C1 segment of cervical spinal cord (tissue), 14 donors: ENCODE measurements at places on chromosomes 3 and 15.

DNA sequence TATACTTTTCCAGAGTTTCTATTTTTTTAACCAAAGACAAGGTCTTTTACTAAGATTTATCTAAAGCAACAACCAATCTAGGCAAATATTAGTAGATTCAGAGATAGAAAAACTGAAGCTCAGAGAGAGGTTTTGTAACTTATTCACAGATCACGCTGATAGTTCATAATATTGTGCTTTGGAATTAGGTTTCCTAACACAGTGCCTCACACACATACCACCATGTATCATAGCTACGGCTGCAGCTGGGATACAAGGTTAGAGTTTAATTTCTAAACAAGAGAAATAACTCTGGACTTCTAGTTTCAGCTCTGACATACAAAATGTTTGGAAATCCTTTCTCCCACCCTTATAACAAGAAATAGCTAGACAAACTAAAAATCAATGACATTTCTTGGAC lies 565.7 kb downstream of the PYDC2 start:
- no peak for DNase-seq

DNA sequence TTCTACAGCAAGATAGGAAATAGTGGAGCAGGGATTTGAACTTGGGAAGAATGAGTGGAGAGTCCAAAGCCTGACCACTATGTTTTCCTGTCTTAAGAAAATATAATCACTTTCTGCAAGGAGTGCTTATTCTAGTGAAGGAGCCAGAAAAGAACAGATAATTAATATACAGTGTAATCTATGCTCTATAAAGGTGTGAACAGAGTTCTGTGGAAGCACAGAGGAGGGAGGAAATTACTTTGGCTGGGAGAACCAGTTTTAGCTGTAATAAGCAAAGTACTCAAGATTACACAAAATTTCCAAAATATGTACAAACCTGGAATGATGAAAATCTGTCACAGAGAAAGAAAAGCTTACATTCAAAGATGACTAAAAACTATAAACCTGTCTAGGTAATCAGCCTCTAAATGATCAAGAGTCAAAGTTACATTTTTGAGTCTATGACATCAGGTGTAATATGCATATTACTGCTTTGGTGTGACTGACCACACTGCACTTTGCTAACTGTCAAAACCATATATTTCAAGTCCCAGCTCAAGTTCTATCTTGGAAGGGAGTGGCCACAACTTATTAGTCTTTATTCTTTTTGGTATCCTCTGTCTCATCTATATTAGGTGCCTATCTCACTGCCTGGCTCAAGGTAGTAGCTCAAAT lies 40.7 kb upstream of the MB21D2 start:
- DNase-seq = no peak

GRCh38 chr3:156509189-156510174 lies 45.4 kb downstream of the SSR3 start:
- no peak for DNase-seq

- no peak for DNase-seq
Observed at GRCh38 chr3:105359098-105359762, 7.5 kb upstream of the ALCAM start.

- no peak for DNase-seq
Observed at GRCh38 chr3:150104564-150104963, 133.9 kb upstream of the PFN2 start.

DNA sequence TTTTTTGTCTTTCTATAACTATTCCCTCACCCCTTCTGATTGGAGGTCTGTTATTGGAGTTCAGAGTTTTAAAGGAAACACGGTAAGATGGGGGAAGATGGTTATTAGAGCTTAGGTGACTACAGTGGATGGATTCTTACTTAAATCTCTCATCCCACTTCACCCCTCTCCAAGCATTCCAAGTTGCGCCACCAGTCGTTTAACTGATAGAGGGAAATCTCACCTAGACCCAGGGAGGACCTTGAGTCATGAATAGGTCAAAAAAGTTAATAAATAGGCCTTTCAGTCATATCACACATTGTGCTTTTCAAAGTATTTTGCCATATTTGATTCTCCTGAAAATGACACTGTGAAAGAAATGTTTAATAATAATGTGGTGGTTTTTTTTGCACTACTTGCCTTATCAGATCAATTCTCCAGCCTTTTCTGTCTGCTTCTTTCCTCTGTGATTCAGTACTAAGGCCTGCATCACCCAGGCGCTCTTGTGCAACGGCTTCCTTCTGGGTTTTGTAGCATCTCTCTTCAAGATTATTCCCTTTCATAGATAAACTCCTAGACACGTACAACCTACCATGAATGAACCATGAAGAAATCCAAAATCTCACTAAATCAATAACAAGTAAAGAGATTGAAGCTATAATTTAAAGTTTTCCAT lies 100.4 kb upstream of the TGFBR2 start:
- DNase-seq = no peak

GRCh38 chr3:37964716-37965115 lies 25.9 kb upstream of the VILL start:
- DNase-seq = no peak

GRCh38 chr3:120526011-120526870 lies 69.9 kb upstream of the NDUFB4 start:
- no peak for DNase-seq

GRCh38 chr3:131704098-131704497 lies 201.3 kb upstream of the MRPL3 start:
- DNase-seq = no peak

GRCh38 chr3:181265750-181266333 lies 276.3 kb upstream of the DNAJC19 start:
- DNase-seq = peak; percentile 1

GRCh38 chr3:44077267-44077666 lies 164.4 kb upstream of the TOPAZ1 start:
- no peak for DNase-seq

DNA sequence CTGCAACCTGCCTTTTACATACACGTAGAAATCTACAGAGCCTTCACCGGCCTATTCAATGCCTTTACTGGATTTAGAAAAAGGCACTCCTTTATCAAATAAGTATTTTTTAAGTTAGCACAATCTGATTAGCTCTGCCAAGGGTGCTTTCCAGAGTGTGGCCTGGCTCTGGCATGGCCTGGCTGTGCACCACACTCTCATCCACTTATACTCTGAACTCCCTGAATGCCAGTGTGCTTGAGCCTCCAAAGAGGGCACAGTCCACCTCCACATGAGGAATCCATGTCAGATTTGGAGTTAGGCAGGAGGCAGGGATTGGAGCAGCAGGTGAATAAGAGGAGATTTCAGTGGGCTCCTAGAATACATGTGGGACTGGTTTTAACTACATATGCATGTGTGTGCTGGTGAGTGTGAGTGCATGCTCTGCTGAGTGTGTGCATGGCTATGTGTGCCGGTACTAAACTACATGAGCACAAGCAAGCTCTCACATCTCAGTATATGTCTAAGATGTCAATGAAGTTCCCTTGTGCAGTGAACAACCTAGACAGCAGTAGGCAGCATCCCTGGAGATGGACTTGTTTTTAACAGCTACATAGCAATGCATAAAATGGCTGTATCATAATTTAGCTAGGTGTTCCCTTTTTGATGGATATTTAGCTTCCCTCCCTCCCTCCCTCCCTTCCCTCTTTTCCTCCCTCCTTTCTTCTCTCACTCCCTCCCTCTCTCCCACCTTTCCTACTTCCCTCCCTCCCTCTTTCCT lies 17.8 kb upstream of the ZFAND6 start:
- no peak for DNase-seq

DNA sequence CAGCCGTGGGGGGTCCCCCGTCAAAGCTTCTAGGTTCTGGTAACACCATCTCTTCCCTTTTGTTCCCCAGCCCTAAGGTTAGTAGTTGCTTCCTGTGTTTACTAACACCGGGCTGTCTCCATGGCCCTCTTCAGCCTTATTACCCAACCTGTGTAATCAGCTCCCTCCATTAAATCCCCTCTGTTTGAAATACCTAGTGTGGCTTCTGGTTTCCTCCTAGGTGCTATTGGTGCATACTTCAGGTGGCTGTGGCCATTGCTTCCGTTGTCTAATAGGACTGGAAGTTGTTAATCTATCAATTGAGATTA lies 35.3 kb downstream of the MOBP start:
- DNase-seq = no peak

GRCh38 chr15:89198934-89199333 lies 22.4 kb downstream of the RLBP1 start:
- peak; percentile 40 for DNase-seq

- DNase-seq = no peak
Observed at GRCh38 chr15:38692789-38693062, 128.1 kb upstream of the RASGRP1 start.

GRCh38 chr3:8911781-8912180 lies 51.5 kb downstream of the RAD18 start:
- no peak for DNase-seq

DNA sequence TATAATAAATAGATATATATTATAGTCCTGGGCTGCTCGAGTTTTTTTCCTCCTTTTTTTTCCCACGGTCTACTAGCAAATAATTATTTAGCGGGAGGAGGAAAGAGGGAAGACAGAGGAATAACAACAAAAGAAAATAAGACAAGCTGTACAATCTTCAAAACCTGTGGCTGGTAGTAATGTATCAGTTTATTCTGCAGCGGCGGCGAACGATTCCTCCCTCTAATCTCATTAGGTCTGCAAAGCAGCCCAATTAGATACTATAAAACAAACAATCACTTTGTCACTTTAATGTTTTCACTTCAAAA lies 390 bp upstream of the TLE3 start:
- DNase-seq = no peak

GRCh38 chr3:100647171-100647570 lies 37.8 kb downstream of the ADGRG7 start:
- no peak for DNase-seq

GRCh38 chr3:49787182-49787464 lies 781 bp upstream of the IP6K1 start:
- DNase-seq = no peak

- DNase-seq = no peak
Observed at GRCh38 chr3:131485119-131485518, 17.7 kb downstream of the MRPL3 start.

DNA sequence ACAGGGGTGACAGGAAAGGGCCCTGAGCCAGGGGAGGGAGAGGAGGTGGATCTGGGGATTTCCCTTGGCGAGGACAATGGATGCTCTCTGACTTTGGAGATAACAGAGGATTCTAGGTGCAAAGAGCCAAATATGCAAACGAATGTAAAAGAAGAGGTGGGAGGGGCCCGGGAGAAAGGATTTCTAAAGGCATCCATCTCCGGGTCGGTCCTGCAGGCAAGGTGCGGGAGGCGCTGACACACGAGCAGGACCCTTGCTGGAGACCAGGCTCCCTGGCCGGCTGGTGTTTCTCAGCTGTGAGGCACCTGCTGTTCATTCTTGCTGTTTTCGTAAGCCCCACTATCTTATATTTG lies 115.2 kb upstream of the TLE3 start:
- DNase-seq = no peak

GRCh38 chr15:56797720-56798275 lies 64.5 kb upstream of the ZNF280D start:
- no peak for DNase-seq

- no peak for DNase-seq
Observed at GRCh38 chr3:15276028-15276724, 56.2 kb downstream of the SH3BP5 start.

GRCh38 chr3:168030577-168030976 lies 65.1 kb downstream of the GOLIM4 start:
- DNase-seq = no peak

GRCh38 chr15:99955532-99955931 lies 222.3 kb upstream of the LYSMD4 start:
- DNase-seq = no peak

DNA sequence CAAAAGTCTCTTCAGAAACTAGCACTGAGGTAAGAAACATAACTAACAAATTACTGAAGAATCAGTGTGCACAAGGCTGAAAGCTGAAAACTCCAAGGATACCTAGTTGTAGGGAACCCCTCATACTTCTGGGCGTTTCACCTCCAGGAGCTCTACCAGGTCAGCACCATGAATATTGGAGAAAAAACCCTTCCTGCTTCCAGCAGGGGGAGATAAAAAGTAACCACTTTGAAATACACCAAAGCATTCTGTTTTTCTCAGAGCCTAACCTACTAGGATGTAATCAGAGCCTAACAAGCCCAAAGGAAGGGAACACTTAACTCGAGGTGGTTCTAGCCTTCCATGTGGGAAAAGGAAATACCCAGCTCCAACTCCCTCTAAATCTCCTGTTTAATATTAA lies 175.8 kb upstream of the MME start:
- no peak for DNase-seq

DNA sequence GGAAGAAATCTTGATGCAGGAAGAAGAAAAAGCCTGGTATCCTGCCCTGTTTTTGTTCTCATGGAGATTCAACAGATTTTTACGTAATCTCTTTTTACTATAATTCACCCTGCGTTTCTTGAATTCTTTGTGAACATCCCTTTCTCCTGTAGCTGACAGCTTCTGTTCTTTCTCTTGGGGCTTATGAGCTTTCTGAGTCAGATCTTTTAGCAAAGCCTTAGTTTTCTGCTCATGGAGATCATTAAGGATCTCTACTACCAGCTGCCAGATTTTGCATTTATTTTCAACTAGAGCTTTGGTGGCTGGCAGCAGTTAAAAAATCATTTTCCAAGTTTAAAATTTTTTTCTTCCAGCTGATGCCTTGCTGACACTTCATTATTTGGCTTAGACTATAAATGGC lies 51.6 kb downstream of the MOBP start:
- no peak for DNase-seq

DNA sequence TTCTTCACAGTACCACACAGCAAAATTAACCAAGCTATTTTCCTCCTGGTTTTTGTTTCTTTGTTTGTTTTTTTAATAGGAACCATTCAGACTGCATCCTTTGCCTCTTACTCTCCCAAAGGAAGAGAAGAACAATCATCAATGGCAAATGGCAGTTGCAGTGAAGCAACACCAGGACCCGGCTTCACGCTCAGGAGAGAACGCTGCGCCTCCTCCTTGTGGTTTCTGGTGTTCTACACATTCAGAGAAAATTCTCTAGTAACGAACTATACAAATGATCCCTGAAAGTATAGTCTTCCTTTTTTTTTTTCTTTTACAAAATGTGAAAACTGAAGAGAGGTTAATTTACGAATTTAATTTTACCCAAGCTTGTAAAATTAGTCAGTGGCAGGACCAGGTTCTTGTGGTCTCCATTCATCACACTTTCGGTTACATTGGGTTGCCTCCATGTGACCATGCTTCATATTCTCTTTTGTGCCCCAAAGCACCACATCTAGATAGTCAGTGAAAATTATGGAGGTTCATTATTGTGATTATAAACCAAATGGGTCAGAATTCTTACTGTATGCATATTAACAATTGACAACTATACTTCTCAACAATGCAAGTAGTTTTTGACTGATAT lies 10.6 kb upstream of the MINDY2 start:
- no peak for DNase-seq

DNA sequence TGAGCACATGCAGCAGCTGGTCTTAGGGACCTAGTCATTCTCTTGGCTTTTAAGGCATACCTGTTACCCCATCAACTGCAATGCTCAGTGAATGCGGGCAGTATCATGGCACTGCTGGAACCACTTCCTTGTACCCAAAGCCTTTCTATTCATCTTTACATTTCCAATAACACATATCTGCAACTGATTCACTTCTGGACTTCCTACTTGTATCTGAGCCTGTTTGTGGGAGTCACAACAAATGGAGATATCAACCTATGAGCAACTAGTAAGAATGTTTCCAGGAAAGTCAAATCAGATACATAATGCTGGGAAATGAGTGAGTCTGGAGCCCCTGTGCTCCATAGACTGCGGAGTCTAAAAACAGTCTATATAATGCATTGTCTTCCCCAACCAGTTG lies 61.4 kb upstream of the PARL start:
- no peak for DNase-seq
